ENCODE measurements at places on chromosomes 7 and 10.

GRCh38 chr10:101725296-101726114, 30.5 kb upstream of the FBXW4 start:
- no peak for DNase-seq

GRCh38 chr10:110335314-110336064, 30.8 kb upstream of the SMNDC1 start:
- no peak for DNase-seq

DNA sequence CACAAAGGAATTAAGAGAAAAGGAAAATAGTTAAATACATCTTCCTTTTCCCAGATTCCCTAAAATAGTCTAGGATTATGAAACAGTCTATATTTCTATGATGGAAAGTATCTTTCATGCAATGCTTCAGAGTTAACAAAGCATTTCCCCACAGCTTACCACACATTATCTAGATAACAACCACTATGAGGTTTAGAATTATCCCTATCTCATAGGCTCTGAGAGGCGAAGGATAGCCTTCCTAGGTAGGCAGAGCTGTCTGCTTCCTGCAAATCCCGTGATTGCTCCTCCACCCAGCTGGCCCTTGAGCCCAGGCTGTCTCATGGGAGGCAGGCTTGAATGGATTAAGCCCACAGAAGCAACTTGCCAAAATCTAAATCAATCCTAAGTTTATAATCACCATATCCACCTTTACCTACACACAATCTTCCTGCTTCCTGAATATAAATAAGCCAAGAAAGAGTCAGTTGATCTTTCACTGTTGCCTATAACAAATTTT, 321.4 kb upstream of the AOAH start:
- DNase-seq, result no peak

GRCh38 chr10:104109908-104110662, 11.9 kb upstream of the SFR1 start:
- no peak for DNase-seq

DNA sequence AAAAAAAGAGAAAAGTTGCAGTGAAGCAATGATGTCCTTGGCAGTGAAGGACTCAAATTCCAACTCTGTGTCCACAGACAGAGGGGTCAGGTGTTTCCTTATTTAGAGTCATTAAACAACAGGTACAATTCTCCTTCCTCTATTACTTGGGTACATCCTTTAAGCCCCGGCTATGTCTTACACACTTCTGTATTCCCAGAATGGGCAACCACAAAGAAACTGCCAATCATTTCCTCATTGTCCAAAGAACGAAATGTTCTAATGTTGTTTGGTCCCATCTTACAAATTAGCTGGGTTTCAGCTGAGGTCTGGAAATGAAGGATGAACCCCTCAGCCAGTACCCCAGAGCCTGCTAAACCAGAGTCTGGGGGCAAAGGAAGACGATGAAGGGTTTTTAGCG, 59.5 kb downstream of the GRB10 start:
- DNase-seq, result no peak

DNA sequence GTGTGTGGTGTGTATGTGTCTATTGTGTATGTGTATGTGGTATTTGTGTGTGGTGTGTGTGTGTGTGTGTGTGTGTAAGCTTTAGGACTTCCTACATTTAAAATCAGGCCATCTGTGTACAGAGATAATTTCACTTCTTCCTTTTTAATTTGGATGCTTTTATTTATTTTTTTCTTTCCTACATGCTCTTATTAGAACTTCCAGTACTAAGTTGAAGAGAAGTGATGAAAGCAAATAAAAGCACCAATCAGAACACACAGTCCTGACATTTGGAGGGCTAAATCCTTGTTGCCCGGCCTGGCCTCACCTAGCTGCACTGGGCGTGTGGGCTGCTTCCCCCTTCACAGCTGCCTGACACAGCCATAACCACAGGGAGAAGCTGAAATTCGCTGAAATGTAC, 3.8 kb upstream of the MRC1 start:
- DNase-seq, result no peak

GRCh38 chr7:140655511-140656408, 15.1 kb upstream of the DENND2A start:
- no peak for DNase-seq

DNA sequence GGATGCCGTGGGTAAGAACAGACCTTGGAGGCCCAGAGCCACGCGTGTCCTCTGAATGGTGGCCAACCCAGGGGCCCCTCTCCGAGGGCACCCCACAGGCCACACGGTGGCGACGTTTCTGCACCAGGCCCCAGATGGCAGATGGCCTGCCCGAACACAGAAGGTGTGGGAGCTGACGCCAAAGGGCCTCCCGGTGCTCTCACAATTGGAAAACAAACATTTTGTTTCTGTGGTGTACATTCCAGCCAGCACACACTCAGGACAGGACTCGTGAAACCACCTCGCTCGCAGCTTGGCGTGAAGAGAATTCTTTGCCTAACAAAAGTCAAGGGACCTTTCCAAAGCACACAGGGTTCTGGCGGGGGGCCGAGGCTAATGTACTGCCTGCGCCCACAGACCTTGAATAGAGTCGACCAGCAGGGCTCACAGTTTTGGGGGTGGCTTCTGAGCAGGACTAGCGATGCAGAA, 112.1 kb downstream of the FAM53B start:
- DNase-seq, result no peak

DNA sequence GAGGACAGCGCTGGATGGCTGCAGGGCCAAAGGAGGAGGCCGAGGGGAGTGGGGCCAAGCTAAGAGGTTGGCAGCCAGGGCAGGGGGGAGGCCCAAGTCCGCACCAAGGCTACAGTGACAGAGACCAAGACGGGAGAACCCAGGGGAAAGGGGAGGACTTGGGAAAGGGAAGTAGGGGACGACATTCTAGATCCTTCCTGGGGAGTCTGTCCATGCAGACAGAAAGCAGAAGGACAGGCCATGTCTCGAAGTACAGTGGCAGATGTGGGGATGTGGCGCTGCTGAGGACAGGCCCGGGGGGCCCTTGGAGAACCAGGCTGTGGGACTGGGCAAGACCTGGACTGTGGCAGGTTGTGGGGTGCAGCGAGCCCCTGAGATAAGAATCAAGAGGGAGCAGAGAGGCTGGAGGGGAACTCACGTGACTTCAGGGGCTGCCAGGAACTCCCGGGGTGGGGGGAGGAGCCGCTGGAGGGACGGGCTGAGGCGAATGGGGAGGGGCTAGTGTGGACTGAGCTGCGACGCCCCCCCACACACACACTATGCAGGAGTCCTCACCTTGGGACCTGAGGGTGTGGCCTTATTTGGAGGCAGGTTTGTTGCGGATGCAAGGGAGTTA, 68.5 kb upstream of the TNRC18 start:
- DNase-seq, result no peak

- DNase-seq, result no peak
These were observed 166.4 kb downstream of the CHN2 start for GRCh38 chr7:29360633-29361625.

DNA sequence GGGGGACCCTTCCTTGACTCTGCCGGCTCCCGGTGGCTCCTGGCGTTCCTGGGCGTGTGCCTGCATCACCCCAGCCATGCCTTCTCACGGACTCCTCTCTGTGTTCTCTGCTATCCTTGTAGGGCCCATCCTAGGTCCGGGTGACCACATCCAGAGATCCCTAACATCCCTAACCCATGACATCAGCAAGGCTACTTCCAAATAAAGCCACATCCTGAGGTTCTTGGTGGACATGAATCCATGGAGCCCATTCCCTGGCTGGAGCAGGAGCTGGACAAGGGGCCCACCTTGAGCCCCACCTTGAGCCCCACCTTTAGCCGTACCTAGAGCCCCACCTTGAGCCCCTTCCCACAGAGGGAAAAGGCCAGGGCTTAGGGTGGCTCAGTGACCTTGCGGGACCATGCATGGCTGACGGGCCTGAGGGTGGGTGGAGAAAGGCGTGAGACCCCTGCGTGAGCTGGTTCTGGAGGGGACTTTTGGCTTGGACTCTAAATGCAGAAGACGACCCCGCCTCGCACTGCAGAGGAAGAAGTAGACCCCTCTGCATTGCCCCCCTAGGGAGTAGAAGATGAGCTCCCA, 58.5 kb upstream of the INPP5A start:
- DNase-seq, result no peak

DNA sequence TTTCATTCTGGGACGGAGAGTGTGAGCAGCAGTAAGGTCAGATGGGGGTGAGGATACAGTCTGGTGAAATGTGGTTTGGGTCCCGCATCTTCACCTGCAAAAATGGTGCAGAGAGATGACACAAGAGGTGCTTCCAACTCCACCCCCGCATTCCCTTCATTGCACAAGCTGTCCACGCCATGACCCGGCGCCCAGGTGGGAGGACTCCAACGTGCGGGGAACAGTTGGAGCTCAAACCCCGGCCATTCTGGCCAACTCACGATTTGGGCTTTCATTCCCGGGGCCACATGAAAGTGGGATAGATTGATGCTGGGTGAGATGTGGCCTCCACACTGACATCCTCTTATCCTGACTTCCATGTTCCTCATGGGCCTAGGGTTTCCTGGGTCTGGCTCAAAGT, 34.6 kb upstream of the ZNF273 start:
- DNase-seq, result no peak

- no peak for DNase-seq
These were observed 273.4 kb downstream of the PRPF18 start for GRCh38 chr10:13859979-13860654.

GRCh38 chr10:61410353-61411070, 42.7 kb downstream of the TMEM26 start:
- no peak for DNase-seq

GRCh38 chr7:2771274-2771731, 72.8 kb downstream of the GNA12 start:
- no peak for DNase-seq

GRCh38 chr7:130356121-130356875, 11.7 kb downstream of the CPA5 start:
- DNase-seq, result no peak

DNA sequence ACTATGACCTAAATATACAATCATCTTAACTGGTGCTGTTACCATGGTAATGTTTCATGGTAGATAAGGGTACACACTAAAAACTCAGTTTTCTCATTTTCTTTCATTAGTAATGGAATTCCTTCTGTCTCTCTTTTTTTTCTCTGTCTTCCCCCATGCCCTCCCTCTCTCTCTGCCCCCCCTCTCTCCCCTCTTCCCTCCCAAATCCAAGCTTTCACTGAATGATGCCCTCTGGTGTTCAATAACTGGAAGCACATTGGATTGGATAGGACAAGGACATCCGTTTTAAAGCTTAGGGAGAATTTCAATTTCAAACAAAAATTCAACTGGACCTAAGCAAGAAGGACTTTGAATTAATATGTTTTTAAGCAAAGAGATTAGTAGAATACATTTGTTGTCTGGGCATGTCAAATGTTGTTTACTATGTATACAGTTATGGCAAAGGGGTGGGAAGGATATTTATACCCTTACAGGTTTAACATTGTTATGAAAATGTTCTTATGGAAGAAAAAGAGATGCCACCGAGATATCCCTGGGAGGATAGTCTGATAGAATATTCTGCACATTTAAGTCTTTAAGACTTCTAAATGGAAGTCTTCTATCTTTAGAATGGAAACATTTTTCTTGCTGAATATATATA, 6.1 kb downstream of the CHRM2 start:
- DNase-seq, result no peak

Data from stimulated activated CD8-positive, alpha-beta memory T cell treated with anti-CD3 and anti-CD28 coated beads, Interleukin-15, amount 100 ng/mL, for 24 hours (primary cell).